ENCODE measurements at places on chromosomes 6 and 20. TPM values are rescaled to one million over a fixed set of nuclear protein-coding genes. Genes with fewer than 3 reads are reported as not detected.

GRCh38 chr20:59735917-59736316 is 131.6 kb downstream of the PHACTR3 start:
- no peak overlapping the region for H3K4me3 ChIP-seq
- no peak for DNase-seq
- no peaks in the 10 kb centered on the region for H3K27me3 ChIP-seq
- no peaks in the 10 kb centered on the region for H3K4me1 ChIP-seq

- no peaks in the 10 kb centered on the region for H3K36me3 ChIP-seq
- no peak for DNase-seq
- no peak overlapping the region for H3K27ac ChIP-seq
These were observed 20.9 kb downstream of the TTI1 start for GRCh38 chr20:38012332-38012731.

- H3K4me1 ChIP-seq = no peaks in the 10 kb centered on the region
- H3K27me3 ChIP-seq = no peaks in the 10 kb centered on the region
- no peak overlapping the region for H3K27ac ChIP-seq
- no peaks in the 10 kb centered on the region for H3K36me3 ChIP-seq
- no peak for DNase-seq
These were observed 61.7 kb downstream of the CD40 start for GRCh38 chr20:46179862-46180261.

GRCh38 chr6:158184608-158185007 is 16.5 kb downstream of the GTF2H5 start:
- H3K4me3 ChIP-seq = no peak overlapping the region
- no peaks in the 10 kb centered on the region for H3K27me3 ChIP-seq
- H3K4me1 ChIP-seq = peaks cover 9% of the 10 kb centered on the region
- no peak overlapping the region for H3K27ac ChIP-seq
- no peak for DNase-seq

GRCh38 chr6:56802584-56802983 is 152.3 kb upstream of the BEND6 start:
- H3K27me3 ChIP-seq = no peaks in the 10 kb centered on the region
- no peak overlapping the region for H3K27ac ChIP-seq
- no peak for DNase-seq
- no peak overlapping the region for H3K4me3 ChIP-seq
- no peaks in the 10 kb centered on the region for H3K36me3 ChIP-seq
- no peaks in the 10 kb centered on the region for H3K4me1 ChIP-seq

DNA sequence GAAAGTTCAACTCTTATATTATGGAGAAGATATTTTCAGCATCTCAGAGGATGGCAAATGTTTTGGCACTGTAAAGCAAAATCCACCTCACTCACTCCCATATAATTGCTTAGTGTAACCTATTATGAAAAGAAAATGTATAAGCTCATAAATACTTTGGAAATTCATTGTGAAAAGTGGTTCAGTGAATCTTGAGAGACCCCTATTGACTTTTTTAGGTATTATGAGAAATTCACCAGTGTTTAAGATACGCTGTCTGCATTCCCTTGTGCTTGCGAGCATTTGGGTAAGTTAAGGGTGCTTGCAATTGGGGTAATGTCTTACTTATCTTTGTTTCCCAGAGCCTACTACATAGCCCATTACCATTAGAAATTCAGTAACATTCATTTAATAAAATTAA is 66.3 kb upstream of the BMP5 start:
- H3K4me1 ChIP-seq = no peaks in the 10 kb centered on the region
- H3K27ac ChIP-seq = no peak overlapping the region
- no peak for DNase-seq
- no peaks in the 10 kb centered on the region for H3K36me3 ChIP-seq
- H3K27me3 ChIP-seq = no peaks in the 10 kb centered on the region
- H3K4me3 ChIP-seq = no peak overlapping the region

GRCh38 chr6:133223452-133224029 is 17.6 kb upstream of the EYA4 start:
- H3K27me3 ChIP-seq = no peaks in the 10 kb centered on the region
- no peak for DNase-seq
- no peaks in the 10 kb centered on the region for H3K36me3 ChIP-seq
- H3K27ac ChIP-seq = no peak overlapping the region

DNA sequence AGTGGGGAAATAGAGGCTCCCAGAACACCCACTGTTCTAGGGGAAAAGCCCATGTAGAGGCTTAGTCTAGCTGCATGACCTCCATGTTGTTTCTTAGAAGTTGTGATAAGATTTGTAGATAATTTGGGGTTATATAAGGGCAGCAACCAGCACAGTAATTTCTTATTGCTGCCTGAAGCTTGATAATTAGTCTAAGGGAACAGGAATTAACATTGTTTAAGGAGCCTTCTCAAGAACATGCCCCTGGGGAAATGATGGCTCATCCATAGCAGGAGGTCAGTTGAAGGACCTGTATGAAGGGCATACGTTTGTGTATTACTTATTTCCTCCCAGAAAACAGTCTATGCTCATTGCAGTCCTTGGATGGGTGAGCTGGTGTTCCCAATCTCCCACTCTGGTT is 170.7 kb upstream of the SCGN start:
- no peaks in the 10 kb centered on the region for H3K27me3 ChIP-seq
- no peak overlapping the region for H3K27ac ChIP-seq
- H3K4me1 ChIP-seq = no peaks in the 10 kb centered on the region
- no peak overlapping the region for H3K4me3 ChIP-seq
- H3K36me3 ChIP-seq = no peaks in the 10 kb centered on the region

DNA sequence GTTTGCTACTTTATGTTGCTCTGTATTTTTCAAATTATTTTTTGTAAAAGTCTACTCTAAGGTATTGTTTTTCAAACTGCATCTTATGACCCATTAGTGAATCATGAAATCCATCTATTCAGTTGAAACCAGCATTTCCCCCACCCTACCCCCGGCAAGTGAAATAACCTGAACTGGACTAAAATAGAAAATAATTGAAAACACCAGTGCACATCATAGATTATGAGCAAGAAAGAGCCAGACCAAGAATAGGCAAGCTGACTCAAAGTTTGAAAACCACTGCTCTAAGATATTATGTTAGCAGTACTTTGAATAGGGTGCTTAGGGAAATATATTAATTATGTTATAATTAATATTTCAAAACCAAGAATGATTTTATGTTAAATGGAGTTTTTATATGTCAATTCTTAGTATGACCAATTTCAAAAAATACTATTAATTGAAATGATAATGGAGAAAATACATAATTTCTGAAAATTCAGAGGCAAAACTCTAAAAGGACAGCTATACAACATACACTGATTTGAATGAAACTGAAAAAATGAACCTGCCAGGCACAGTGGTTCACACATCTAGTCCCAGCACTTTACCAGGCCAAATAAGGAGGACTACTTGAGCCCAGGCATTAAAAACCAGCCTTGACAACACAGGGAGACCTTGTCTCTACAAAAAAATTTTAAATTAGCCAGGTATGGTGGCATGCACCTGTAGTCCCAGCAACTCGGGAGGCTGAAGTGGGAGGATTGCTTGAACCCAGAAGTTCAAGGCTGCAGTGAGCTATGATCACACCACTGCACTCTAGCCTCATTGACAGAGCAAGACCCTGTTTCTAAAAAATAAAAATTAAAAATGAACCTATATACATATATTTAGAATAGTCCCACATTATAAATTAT is 112.0 kb downstream of the CDK19 start:
- H3K27ac ChIP-seq = peak overlapping the region; percentile 60
- H3K27me3 ChIP-seq = no peaks in the 10 kb centered on the region
- H3K4me3 ChIP-seq = no peak overlapping the region
- peaks cover 16% of the 10 kb centered on the region for H3K4me1 ChIP-seq
- no peak for DNase-seq

GRCh38 chr6:98782772-98783171 is 51.6 kb upstream of the POU3F2 start:
- peaks cover 5% of the 10 kb centered on the region for H3K4me1 ChIP-seq
- DNase-seq = no peak
- no peaks in the 10 kb centered on the region for H3K36me3 ChIP-seq
- no peak overlapping the region for H3K27ac ChIP-seq
- H3K27me3 ChIP-seq = no peaks in the 10 kb centered on the region

TFAP2D gene
- not detected for total RNA-seq

GRCh38 chr6:156963712-156964700 is 186.8 kb downstream of the ARID1B start:
- peaks cover 24% of the 10 kb centered on the region for H3K4me1 ChIP-seq
- peak overlapping the region; percentile 45 for H3K27ac ChIP-seq
- H3K27me3 ChIP-seq = no peaks in the 10 kb centered on the region

RIPOR3 gene
- 8.4 TPM for total RNA-seq

GPLD1 gene
- 53.0 TPM for total RNA-seq

GRCh38 chr6:151747896-151748295 is 59.6 kb upstream of the ESR1 start:
- H3K27me3 ChIP-seq = no peaks in the 10 kb centered on the region
- H3K27ac ChIP-seq = no peak overlapping the region
- H3K4me1 ChIP-seq = no peaks in the 10 kb centered on the region
- H3K4me3 ChIP-seq = no peak overlapping the region

- no peak overlapping the region for H3K4me3 ChIP-seq
- H3K4me1 ChIP-seq = no peaks in the 10 kb centered on the region
- DNase-seq = no peak
- H3K36me3 ChIP-seq = no peaks in the 10 kb centered on the region
- H3K27me3 ChIP-seq = no peaks in the 10 kb centered on the region
- H3K27ac ChIP-seq = no peak overlapping the region
These were observed 37.4 kb upstream of the OPRM1 start for GRCh38 chr6:154001494-154002285.

DNA sequence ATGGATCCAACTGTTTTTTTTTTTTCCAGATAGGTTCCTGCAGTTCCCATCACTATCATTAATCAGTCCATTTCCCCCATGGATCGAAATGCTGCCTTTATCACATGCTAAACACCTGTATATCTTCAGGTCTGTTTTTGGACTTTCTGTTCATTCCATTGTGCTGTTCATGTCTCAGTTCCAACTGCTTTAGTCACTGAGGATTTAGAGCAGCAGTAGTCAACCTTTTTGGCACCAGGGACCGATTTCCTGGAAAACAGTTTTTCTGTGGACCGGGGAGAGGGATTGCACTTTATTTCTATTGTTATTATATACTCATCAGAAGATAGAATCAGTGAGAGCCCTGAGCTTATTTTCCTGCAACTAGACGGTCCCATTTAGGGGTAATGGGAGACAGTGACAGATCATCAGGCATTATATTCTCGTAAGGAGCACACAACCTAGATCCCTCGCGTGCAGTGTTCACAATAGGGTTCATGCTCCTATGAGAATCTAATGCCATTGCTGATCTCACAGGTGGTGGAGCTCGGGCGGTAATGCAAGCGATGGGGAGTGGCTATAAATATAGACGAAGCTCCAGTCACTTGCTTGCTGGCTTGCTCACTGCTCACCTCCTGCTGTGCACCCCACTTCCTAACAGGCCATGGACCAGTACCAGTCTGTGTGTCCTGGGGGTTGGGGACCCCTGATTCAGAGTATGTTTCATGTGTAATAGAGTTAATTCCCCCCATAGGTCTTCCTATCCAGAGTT is 46.0 kb downstream of the CAP2 start:
- H3K4me1 ChIP-seq = no peaks in the 10 kb centered on the region
- no peak for DNase-seq
- H3K27me3 ChIP-seq = no peaks in the 10 kb centered on the region
- H3K36me3 ChIP-seq = no peaks in the 10 kb centered on the region

FOXA2 gene
- 15.0 TPM for total RNA-seq

RBM12 gene
- total RNA-seq = 16.5 TPM

GRCh38 chr6:28742668-28743270 is 181.0 kb downstream of the TRIM27 start:
- peaks cover 33% of the 10 kb centered on the region for H3K27me3 ChIP-seq
- H3K27ac ChIP-seq = no peak overlapping the region
- no peaks in the 10 kb centered on the region for H3K4me1 ChIP-seq

- no peak overlapping the region for H3K4me3 ChIP-seq
- H3K27me3 ChIP-seq = no peaks in the 10 kb centered on the region
- no peak overlapping the region for H3K27ac ChIP-seq
- peaks cover 6% of the 10 kb centered on the region for H3K4me1 ChIP-seq
- no peak for DNase-seq
These were observed 246.8 kb upstream of the SGK1 start for GRCh38 chr6:134564705-134565104.

DNA sequence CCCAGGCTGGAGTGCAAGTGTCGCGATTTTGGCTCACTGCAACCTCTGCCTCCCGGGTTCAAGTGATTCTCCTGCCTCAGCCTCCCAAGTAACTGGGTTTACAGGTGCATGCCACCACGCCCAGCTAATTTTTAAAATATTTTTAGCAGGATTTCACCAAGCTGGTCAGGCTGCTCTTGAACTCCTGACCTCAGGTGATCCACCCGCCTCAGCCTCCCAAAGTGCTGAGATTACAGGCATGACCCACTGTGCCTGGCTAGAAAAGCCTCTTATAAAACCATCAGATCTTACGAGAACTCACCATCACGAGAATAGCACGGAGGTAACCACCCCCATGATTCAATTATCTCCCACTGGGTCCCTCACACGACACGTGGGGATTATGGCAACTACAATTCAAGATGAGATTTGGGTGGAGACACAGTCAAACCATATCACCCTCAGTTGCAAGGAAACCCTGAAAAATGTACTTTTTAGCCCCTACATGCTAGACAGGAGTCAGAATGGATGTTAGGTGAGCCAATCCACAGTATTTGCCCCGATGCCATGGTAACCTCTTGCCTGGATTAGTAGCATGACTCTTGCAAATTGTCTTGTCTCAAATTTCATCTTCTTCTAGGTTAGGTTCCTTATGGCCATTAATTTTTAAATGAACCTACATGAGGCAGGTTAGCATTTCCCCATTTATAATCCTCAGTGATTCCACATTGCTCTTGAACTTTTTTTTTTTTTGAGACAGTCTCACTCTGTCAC is 17.1 kb upstream of the SASH1 start:
- no peak overlapping the region for H3K4me3 ChIP-seq
- H3K27ac ChIP-seq = no peak overlapping the region
- no peaks in the 10 kb centered on the region for H3K36me3 ChIP-seq
- no peaks in the 10 kb centered on the region for H3K4me1 ChIP-seq
- no peak for DNase-seq

DNA sequence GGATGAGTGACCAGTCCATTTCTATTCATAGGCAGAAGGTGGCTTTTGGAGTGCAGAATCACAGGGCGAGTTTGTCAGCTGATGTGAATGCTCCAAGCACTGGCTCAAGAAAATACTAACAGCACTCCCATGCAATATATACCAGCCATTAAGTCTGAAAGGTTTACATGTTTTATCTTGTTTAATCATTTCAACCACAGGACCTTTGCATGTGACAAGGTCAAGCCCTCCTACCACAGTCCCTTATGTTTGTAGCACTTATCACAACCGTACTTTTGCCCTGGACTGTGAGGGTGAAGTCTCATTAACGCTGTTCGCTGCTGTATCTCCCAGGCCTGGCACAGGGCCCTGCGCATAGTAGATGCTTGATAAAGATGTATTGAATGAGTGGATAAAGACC is 99.3 kb upstream of the PMEPA1 start:
- no peak for DNase-seq
- no peak overlapping the region for H3K27ac ChIP-seq
- H3K4me3 ChIP-seq = no peak overlapping the region
- H3K36me3 ChIP-seq = no peaks in the 10 kb centered on the region
